ENCODE measurements at places on chromosomes 4 and X. TPM values are rescaled to one million over a fixed set of nuclear protein-coding genes. Genes with fewer than 3 reads are reported as not detected.

USP17L28 gene
- total RNA-seq = not detected

H2BW2 gene
- not detected for total RNA-seq

SCFD2 gene
- total RNA-seq = 8.0 TPM

COL4A6 gene
- total RNA-seq = 17.2 TPM

TLR2 gene
- total RNA-seq = 0.13 TPM

GATA1 gene
- total RNA-seq = not detected

TMPRSS11D gene
- not detected for total RNA-seq

NUP62CL gene
- total RNA-seq = 13.4 TPM

POU3F4 gene
- not detected for total RNA-seq

OFD1 gene
- total RNA-seq = 17.4 TPM

MAGEA1 gene
- total RNA-seq = 0.16 TPM

NPY2R gene
- not detected for total RNA-seq

MGAT4D gene
- not detected for total RNA-seq

GUCY1A1 gene
- total RNA-seq = not detected

C4orf36 gene
- total RNA-seq = 1.0 TPM

G3BP2 gene
- 81.0 TPM for total RNA-seq

PHKA1 gene
- total RNA-seq = 18.0 TPM

ARL9 gene
- total RNA-seq = 0.05 TPM

ALB gene
- total RNA-seq = not detected

TMSB15A gene
- total RNA-seq = 0.55 TPM

SMIM31 gene
- total RNA-seq = not detected

FAT4 gene
- total RNA-seq = 1.1 TPM

P2RY10 gene
- total RNA-seq = not detected

ZBTB33 gene
- 13.9 TPM for total RNA-seq

SHROOM2 gene
- total RNA-seq = 0.24 TPM

MFSD8 gene
- 15.4 TPM for total RNA-seq

CYBB gene
- total RNA-seq = 0.05 TPM

Measured in A549 treated with CpdA at 1 μM for 4 hours (cell line).